Smooth muscle cell of the coronary artery (primary cell): ENCODE measurements at places on chromosomes 5 and 9. TPM values are rescaled to one million over a fixed set of nuclear protein-coding genes. Genes with fewer than 3 reads are reported as not detected.

PHYHD1 gene
- total RNA-seq, result 6.1 and 15.3 TPM in 2 replicates

MARCOL gene
- total RNA-seq, result not detected in 2 replicates

PCDHB14 gene
- total RNA-seq, result 0.59 and 2.1 TPM in 2 replicates

LHX2 gene
- not detected in 2 replicates for total RNA-seq

CENPK gene
- 5.5 TPM in 2 replicates for total RNA-seq

ST8SIA4 gene
- 0.15 and 0.23 TPM in 2 replicates for total RNA-seq

P4HA2 gene
- total RNA-seq, result 256 and 317 TPM in 2 replicates

CD274 gene
- total RNA-seq, result 0.82 and 3.1 TPM in 2 replicates

ARAP3 gene
- 0.94 and 14.1 TPM in 2 replicates for total RNA-seq

PDCD1LG2 gene
- total RNA-seq, result 4.3 and 6.6 TPM in 2 replicates

SEMA5A gene
- total RNA-seq, result 13.6 and 69.7 TPM in 2 replicates

PCDHB8 gene
- total RNA-seq, result 0.23 and 0.35 TPM in 2 replicates

IFNA2 gene
- total RNA-seq, result not detected in 2 replicates
